ENCODE measurements at places on chromosomes 1 and 21.

GRCh38 chr1:235766794-235767285 lies 99.9 kb downstream of the LYST start:
- DNase-seq, result no peak

GRCh38 chr1:100476735-100477290 lies 61.1 kb upstream of the GPR88 start:
- no peak for DNase-seq

DNA sequence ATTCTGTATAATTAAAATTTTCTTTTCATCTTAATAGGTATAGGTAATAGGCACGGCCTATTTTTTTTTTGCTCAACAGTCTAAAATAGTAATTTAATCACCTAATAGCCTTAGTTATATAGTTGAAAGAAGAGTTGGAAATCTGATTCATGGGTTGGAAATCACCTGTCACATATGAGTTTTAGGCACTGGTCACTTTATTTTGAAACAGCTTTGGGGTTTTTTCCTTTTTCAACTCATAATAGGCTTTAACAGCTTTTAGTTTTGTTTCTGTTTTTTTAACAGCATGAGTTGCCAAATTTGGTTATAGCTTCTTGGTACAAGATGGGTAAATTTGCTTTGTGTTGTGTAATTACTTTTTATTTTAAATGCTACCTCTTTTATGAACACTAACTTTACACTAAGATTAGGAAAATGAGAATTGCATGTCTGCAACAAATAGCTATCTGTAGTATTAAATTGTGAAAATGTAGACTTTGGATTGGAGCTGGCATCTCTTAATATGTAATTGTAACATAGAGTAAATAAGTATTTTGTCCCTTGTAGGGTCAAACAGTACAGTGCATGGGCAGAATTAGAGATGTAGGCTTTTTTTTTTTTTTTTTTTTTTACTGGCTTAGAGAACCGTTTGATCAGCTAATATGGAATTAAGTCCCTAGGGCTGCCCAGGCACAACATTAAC lies 109.8 kb downstream of the OSBPL9 start:
- DNase-seq, result no peak

GRCh38 chr21:25507522-25507921 lies 99.8 kb downstream of the MRPL39 start:
- DNase-seq, result no peak

DNA sequence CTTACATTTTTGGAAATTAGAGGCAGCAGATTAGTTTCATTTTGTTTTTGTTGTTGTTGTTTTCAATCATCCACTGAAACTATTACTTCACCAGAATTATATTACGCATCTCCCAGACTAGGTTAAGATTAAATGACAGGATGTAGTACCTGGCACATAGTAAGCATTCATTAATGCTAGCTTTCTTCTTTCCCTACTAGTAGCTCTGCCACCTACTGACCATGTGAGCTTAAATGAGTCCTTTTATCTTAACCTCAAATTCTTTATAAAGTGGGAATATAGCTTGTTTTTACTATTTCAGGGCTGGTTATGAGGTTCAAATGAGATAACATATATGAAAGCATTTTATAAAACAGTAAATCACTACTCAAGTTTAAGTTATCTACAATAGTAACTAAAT lies 10.2 kb upstream of the ASPM start:
- no peak for DNase-seq

DNA sequence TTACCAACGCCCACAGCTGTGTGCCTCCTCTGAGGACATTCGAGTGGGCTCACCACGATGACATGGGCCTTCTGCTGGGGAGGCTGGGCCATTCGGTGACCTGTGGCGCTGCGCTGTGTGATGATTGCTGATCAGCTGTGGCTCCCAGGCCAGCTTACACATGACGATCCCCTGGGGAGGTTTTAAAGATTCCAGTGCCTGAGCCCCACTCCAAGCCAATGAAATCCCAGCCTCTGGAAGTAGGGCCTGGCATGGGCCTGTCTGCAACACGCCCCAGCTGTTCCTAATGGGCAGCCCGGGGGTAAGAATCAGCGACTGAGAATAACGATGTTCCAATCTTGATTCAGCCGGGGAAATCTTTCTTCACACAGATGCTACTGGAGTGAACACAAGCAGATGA lies 153.7 kb downstream of the KCNJ6 start:
- DNase-seq, result no peak

DNA sequence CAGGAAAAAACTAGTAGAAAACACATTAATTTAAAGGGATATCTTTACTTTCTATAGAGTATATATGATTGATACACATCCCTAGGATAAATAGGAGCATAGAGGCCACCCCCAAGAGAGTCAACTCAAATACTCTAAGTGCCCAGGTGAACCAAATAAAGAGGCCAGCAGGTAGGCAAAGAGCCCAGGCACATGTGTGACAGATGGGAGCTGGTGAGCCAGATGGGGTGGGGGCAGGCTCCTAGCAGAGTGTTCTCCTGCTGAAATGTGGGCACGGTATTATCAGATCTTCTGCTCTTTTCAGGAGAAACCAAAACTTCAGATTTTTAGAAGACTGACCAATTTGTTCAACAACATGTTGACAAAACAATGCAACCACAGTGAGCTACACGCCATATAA lies 333.4 kb upstream of the PKN2 start:
- DNase-seq, result no peak

- DNase-seq, result no peak
Measured at GRCh38 chr1:111798580-111798979, 42.9 kb downstream of the DDX20 start.

- DNase-seq, result no peak
Measured at GRCh38 chr21:44356160-44356559, 2.7 kb downstream of the TRPM2 start.

GRCh38 chr1:109184687-109185086 lies 29.0 kb upstream of the SARS1 start:
- no peak for DNase-seq

- no peak for DNase-seq
Measured at GRCh38 chr1:76727520-76727919, 139.8 kb upstream of the ST6GALNAC5 start.

DNA sequence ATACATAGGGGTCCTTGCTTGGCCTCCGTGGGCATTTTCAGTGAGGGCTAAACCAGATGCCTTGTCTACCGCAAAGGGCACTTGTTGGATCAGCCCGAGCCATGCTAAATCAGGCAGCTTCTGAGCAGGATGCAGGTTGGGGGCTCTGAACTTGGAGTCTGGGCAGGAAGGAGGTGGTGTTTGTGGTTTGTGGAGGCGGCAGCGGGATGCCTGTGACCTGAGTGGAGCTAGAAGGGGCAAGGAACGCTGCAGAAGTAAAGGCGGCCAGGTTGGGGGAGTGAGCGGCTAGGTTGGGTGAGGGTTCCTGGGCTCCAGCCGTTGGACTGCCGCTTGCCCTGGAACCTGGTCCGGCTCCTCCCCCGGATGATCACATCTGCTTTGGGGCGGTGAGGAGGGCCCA lies 183.9 kb downstream of the CAMTA1 start:
- no peak for DNase-seq

GRCh38 chr1:226781937-226782609 lies 43.0 kb upstream of the ITPKB start:
- no peak for DNase-seq

DNA sequence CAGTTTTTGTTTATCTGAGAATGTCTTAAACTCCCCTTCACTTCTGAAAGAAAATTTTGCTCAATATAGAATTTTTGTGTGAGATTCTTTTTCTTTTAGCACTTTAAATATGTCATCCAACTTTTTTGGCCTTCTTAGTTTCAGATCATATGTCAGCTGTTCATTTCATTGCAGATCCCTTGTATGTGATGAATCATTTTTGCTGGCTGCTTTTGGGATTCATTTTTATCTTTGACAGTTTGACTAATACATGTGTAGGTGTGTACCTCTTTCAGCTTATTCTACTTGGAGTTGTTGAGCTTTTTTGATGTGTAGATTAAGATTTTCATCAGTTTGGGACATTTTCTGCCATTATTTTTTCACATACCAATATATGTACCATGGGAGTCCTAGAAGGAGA lies 156.8 kb downstream of the FASLG start:
- DNase-seq, result no peak

- DNase-seq, result no peak
Measured at GRCh38 chr1:93566227-93566626, 115.4 kb downstream of the BCAR3 start.

Measured in G401 (cell line).